Immature natural killer cell (primary cell): ENCODE measurements at places on chromosomes 5 and 9. TPM values are rescaled to one million over a fixed set of nuclear protein-coding genes. Genes with fewer than 3 reads are reported as not detected.

Gene WDR36
- 25.7 TPM for polyA plus RNA-seq

Gene MEIKIN
- polyA plus RNA-seq = not detected

DNA sequence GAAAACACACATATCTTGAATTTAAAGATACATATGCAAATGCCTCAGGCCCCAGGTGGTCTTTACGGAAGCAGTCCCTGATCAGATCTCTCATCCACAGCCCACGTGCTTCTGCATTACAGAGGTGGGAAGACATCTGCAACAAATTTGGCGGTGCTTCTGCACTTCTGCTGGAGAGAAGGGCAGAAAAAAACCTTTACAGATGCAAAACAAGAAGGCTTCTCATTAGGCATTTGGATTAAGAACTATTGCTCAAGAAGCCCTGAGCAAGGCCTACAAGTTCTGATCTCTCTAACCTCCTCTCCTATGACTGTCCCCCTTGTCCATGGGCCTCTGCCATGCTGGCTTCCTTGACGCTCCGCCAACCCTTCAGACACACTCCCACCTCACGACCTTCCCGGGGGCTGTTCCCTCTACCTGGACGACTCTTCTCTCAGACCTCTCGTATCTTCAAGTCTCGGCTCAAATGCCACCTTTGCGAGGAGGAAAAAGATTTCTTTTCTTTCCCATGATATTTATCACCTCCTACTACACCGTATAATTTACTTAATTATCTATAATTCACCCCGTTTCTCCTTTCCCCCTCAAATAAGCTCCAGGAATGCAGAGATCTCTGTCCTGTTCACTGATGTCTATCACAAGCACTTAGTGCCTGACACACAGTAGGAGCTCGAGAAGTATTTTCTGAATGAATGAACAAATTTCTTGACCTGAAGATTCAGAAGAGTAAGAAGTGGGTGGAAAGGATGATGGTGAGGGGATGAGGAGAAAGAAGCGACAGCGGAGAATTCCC is 1.1 kb downstream of the MTMR12 start:
- DNase-seq = no peak

DNA sequence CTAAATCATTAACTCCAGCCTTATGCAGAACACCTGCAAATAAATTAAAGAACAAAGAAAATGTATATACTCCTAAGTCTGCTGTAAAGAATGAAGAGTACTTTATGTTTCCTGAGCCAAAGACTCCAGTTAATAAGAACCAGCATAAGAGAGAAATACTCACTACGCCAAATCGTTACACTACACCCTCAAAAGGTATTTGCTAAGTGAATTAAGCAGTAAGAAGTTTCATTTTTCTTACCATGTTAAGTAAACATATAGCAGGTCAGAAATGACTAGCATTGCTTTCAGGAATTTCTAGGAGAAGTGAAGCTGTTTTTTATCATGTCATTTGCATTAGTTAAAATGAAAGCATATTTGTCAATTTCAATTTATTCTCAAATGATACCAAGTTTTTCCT is 92.7 kb downstream of the MELK start:
- DNase-seq = no peak

GRCh38 chr5:165263536-165263935 is 1758.1 kb downstream of the MAT2B start:
- no peak for DNase-seq

Gene FRMD3
- not detected for polyA plus RNA-seq
